Aorta (tissue), 5 donors: ENCODE measurements at places on chromosomes 1 and 21. TPM values are rescaled to one million over a fixed set of nuclear protein-coding genes. Genes with fewer than 3 reads are reported as not detected.

- DNase-seq, result no peak
- no peaks in the 10 kb centered on the region for H3K4me1 ChIP-seq
- no peaks in the 10 kb centered on the region for H3K36me3 ChIP-seq
- no peaks in the 10 kb centered on the region for H3K27me3 ChIP-seq
- no peak overlapping the region for H3K27ac ChIP-seq
Observed at GRCh38 chr1:89557956-89558355, 33.3 kb downstream of the LRRC8B start.

- H3K27ac ChIP-seq, result no peak overlapping the region
- no peak overlapping the region for H3K4me3 ChIP-seq
- H3K27me3 ChIP-seq, result no peaks in the 10 kb centered on the region
- peaks cover 6% of the 10 kb centered on the region for H3K36me3 ChIP-seq
Observed at GRCh38 chr1:220770245-220770913, 16.3 kb upstream of the MTARC1 start.

FTCD gene
- total RNA-seq, result 1.1 TPM

DNA sequence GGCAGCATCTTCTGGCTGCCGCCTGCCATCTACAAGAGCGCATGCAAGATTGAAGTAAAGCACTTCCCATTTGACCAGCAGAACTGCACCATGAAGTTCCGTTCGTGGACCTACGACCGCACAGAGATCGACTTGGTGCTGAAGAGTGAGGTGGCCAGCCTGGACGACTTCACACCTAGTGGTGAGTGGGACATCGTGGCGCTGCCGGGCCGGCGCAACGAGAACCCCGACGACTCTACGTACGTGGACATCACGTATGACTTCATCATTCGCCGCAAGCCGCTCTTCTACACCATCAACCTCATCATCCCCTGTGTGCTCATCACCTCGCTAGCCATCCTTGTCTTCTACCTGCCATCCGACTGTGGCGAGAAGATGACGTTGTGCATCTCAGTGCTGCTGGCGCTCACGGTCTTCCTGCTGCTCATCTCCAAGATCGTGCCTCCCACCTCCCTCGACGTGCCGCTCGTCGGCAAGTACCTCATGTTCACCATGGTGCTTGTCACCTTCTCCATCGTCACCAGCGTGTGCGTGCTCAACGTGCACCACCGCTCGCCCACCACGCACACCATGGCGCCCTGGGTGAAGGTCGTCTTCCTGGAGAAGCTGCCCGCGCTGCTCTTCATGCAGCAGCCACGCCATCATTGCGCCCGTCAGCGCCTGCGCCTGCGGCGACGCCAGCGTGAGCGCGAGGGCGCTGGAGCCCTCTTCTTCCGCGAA, 3.8 kb downstream of the CHRNB2 start:
- H3K4me3 ChIP-seq, result no peak overlapping the region
- H3K27me3 ChIP-seq, result no peaks in the 10 kb centered on the region
- H3K27ac ChIP-seq, result no peak overlapping the region
- no peak for DNase-seq
- no peaks in the 10 kb centered on the region for H3K36me3 ChIP-seq

DNA sequence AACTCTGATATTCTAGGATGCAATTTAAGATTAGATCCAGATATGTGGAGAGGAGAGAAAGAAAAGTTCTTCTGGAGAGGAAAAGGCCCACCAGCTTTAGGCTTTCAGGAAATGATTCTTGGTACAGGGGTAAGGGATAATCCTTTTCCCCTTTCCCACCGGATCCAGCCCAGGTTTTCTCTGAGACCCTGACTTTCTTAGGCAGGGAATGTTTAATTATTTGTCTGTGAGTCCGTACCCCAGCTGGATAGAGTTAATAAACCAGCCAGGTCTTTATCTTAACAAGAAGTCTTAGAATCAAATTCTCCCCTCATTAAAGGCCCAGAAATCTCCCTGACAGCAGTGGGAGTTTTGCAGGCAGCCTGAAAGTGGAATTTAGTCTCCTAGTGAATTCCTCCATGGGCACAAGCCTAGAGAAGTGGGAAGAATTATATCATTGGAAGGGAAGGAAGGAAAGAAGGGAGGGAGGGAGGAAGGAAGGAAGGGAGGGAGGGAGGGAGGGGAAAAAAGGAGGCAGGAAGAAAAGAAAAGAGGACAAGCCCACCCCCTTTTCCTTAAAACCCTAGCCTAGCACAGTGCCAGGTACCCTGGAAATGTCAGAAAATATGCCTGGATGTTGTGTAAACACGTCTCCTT, 189.0 kb downstream of the PLPP3 start:
- no peak overlapping the region for H3K4me3 ChIP-seq
- no peaks in the 10 kb centered on the region for H3K27me3 ChIP-seq
- no peak for DNase-seq
- no peaks in the 10 kb centered on the region for H3K4me1 ChIP-seq
- H3K27ac ChIP-seq, result no peak overlapping the region
- H3K36me3 ChIP-seq, result no peaks in the 10 kb centered on the region

- no peaks in the 10 kb centered on the region for H3K36me3 ChIP-seq
- no peaks in the 10 kb centered on the region for H3K27me3 ChIP-seq
- H3K4me1 ChIP-seq, result peaks cover 3% of the 10 kb centered on the region
Observed at GRCh38 chr21:32717851-32718316, 9.9 kb downstream of the SYNJ1 start.
